CD8-positive, alpha-beta T cell (primary cell): ENCODE measurements at places on chromosomes 7 and 10.

DNA sequence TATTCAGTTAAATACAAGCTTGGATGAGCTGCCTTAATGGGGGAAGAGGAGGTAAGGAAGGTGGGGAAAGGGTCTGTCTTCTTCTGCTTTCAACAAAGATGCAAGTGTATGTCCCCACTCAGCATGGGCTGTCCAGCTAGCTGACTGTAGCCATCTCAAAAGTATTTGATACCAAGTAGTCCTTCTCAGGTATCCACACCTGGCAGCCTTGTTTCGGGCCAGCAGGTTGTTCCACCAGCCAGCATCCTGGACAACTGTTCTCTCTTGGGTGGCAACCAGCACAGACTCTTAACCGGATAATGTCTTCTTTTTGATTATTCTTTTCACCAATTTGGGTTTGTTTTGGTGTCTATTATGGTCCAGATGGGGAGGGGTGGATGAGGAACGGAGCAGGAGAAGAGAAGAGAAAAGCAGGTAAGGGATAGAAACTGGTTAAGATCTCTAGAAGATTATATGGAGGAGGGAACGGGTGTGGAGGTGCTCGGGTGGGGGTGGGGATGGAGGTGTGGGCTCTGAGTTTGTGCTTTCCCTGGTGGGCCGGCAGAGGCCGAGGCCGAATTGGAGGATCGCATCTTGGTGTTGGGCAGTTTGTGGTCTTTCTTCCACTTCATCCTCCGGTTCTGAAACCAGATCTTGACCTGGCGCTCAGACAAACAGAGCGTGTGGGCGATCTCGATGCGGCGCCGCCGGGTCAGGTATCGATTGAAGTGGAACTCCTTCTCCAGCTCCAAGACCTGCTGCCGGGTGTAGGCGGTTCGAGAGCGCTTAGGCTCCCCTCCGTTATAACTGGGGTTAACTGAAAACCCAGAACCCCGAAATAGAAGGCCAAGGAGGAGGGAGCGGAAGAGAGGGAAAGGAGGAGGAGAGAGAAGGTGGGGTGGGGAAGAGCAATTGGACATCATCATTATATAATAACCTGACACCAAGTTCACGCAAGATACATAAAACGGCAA, 1.5 kb downstream of the HOXA4 start:
- no peak for DNase-seq

DNA sequence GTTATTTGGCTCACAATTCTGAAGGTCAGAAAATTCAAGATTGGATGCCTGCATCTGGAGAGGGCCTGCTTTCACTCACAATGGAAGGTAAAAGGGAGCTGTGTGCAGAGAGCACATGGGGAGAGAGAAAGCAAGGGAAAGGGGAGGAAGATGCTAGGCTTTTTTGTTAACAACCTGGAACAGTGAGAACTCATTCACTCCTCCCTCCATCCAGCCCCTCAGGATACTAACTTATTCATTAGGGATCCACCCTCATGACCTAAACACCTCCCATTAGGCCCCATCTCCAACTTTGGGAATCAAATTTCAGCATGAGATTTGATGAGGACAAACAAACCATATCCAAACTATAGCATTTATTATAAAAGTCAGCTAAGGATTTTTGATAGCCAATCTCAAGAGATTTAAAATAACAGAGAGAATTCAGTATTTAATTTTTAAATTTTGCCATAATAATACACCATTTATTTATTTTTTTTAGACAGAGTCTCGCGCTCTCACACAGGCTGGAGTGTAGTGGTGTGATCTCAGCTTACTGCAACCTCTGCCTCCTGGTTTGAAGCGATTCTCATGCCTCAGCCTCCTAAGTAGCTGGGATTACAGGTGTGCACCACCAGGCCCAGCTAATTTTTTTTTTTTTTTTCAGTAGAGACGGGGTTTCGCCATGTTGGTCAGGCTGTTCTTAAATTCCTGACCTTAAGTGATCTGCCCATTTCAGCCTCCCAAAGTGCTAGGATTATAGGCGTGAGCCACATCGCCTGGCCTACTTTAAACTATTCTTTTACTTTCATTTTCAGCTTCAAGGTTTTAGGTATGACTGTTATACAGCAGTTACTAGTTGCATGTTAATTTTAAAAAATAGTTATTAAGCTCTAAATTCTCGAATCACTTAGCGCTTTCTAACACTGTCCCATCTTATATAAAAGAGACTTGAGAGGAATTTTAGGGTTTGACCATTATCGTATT, 20.3 kb upstream of the ETV1 start:
- peak; percentile 13 for DNase-seq

DNA sequence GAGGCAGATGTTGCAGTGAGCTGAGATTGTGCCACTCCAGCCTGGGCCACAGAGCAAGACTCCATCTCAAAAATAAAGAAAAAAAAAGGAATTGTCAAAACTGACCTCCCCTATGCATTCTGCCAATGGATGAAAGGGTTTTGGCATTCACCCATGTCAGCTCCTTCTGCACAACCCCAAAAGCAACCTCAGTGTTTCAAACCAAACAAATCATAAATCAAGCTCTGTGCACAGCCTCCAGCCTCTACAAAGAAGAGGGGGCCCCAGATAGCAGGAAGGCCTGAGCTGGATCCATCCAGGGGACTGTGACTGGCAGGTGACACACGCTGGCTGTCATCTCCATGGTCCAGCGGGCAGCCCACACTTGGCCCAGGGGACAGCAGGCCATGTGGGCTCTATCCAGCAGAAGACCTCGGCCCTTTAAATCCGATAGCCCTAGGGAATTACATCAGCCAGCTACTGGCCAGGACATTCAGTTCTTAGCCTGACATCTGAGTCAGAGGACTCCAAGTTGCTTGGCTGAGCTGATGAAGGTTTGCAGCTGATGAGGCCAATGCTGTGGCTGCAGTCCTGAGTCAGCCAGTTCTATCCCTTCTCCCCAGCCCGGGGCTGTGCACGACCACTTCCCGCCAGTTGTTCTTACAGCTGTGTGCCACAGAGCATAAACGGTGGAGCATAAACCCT, 52.0 kb upstream of the FIGNL1 start:
- no peak for DNase-seq

GRCh38 chr10:77622889-77623291, 14.7 kb downstream of the KCNMA1 start:
- no peak for DNase-seq

- DNase-seq: no peak
Measured at GRCh38 chr10:14688606-14689005, 86.1 kb downstream of the FAM107B start.

- DNase-seq: no peak
Measured at GRCh38 chr7:38834357-38834756, 74.6 kb downstream of the VPS41 start.

DNA sequence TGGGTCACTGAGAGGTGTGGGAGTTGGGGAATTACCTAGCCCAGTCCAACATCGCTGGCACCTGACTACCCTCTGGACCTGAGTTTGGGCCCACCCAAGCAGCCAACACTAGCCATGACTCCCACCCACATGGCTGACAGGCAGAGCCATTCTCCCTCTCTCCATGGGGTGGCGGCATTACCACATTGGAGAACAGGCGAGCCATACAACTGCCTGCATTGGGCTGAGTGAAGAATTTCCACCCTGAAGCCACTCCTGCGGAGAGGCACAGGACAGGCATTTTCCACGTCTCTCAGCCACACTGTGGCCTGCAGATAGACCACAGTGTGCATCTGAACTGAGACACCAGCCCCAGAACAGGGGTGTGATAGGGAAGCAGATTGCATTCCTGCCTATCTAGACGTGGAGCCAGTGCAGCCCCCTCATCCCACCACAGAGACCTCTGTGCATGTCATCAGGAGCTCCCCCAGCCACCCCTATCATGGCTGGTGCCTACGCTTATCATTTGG, 58.2 kb upstream of the ANTXRL start:
- DNase-seq: peak; percentile 44

DNA sequence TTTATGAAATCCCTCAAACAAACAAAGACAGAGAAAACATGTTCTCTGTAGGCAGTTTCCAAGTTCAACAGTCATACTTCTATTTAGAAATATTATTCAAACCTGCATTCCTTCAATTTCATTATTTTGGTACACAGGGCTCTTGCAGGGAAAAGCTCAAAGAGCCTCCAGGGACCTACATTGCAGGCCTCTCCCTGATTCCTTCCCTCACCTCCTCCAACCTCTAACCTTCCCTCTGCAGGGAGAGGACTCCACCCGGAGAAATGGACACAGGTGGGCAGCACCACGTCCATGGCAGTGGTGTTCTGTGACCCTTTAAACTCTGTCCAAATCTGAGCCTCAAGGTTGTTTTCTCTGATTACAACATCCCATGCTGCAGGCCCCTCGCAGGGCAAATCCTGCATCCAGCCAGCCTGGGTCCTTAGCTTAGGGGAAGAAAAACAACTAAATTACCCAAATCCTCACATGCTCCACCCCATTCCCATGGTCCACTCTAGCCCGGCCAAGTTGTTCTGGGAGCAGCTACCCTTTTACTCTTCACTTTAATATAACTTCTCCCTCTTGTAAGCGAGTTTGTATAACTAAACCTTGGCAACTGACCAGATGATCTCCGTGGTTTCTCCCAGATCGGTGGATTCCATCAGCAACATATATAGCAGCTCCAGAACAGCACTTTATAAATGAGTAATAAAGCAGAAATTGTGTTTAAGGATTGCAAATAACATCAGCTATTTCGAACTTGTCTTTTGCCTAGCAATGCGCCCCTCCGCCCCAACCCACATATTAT, 129.8 kb downstream of the CUBN start:
- no peak for DNase-seq

GRCh38 chr10:30057421-30057841, 2.0 kb downstream of the JCAD start:
- DNase-seq: no peak
